ENCODE measurements at places on chromosomes 7 and 10.

GRCh38 chr7:152035817-152036216, 10.3 kb downstream of the GALNT11 start:
- no peak for DNase-seq

DNA sequence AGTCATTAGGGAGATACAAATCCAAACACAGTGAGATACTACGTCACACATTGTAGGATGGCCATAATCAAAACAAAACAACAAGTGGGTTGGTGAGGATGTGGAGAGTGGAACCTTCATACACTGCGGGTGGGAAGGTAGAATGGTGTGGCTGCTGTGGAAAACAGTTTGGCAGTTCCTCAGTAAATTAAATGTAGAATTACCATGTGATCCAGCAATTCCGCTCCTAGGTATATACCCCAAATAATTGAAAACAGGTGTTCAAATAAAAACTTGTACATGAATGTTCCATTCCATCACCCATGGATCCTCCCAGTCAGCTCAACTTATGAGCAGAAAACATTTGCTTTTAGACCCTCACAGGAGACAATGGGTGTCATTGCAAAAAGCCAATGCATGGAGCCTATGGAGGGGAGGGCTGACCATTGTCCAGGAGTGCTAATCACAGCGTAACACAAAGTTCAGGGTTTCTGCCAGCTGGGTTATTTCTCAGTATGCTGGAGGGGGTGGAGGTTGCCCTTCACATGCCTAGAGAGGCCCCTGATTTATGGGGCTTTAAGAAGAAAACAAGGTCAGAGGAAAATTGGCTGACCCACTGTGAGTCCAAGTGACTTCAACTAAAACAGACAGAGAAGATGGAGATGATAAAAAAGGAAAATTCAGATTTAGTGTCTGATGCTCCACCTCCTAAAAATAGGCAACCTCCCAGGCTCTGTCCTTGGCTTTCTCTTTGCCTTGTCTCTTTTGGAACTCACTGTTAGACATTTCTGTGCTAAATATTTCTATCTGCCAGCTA, 124.1 kb downstream of the WDR11 start:
- no peak for DNase-seq

- no peak for DNase-seq
These were observed 52.1 kb downstream of the SH2D4B start for GRCh38 chr10:80589726-80590373.

DNA sequence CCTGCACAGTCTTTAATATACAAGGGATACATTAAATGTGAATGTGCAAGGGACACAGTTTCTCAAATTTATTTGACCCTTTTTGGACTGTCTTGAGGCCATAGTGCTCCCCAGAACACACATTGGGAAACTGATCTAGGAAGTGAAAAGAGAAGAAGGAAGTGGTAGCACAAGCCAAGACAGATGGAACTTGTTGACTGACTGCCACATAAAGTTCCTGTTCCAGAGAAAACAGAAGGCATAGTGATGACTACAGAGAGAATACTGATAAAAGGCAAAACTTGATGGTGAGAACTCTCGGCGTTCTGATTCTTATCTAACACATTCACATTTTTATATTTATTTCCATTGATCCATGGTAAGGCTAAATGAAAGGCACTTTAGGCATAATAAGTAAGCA, 1216.4 kb downstream of the CNTNAP2 start:
- DNase-seq, result no peak

GRCh38 chr10:85222300-85222699, 893.9 kb downstream of the CCSER2 start:
- DNase-seq, result no peak

DNA sequence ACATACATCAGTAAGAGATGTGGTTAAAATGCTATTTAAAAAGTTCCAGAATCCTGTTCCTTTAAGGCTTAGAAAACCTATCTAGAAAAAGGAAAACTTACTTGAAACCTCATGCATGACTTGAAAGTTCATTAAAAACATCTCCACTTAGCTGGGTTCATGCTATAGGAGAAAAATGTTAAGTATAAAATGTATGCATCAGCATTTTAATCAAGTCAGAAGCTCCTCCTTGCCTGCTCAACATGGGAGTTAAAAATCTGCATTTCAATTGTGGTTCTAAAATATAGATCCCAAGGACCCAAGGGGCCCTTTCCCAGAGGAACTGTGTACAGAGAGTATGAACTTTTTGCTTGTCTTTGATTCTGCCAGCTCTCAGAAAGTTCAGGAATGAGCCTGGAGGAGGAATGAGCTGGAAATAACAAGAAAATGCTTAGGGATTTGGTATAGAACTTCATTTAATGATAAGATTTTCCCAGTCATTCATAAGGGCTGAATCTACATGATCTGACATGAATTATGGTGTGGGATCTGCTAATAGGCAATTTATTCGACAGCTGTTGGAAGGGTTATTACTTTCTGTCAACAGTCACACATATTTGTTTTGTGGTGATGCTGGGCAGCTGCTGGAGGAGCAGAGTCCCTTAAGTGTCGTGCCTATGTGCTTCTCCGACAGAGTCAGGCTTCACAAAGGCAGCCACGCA, 85.6 kb upstream of the MTPN start:
- DNase-seq, result no peak

GRCh38 chr7:155799514-155799913, 12.7 kb downstream of the SHH start:
- DNase-seq, result no peak

DNA sequence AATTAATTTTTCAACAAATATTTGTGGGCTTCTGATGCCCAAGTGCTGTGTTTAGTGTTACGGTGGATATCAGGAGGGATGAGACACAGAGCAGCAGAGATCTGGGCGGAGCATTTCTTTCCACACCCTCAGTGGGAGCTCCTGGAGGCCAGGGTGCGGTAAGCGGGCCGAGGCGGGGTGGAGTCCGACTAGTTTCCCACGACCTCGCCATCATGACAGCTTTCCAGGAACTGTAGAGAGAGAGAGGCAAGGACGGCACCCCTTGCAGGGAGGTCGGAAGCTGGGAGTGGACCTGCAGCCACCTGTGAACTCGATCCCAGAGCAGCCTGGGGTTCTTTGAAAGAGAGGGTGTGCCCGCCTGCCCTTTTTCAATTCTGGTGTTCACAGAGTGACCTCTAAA, 128.2 kb downstream of the ACTR3B start:
- DNase-seq, result no peak

DNA sequence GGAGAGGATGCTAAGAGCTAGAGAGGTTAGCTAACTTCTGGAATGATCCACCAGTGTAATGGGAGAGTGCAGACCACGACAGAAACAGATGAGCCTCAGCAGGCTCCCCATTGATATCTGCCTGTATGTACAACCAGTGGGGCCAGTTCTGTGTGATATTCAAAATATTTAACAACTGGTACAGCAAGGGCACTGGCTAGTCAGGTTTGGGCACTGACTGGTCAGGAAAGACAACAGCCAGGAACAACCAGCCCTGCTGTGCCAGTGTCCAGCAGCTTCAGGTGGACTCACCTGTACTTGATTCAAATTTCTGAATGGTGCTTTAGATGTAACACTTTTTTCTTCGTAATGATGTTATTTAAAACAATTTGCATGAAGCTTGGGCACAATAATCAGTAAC, 5.9 kb upstream of the TRIL start:
- DNase-seq, result no peak

- DNase-seq, result no peak
These were observed 281.8 kb upstream of the KLF6 start for GRCh38 chr10:4066581-4067390.

- no peak for DNase-seq
These were observed 142.5 kb downstream of the SRPK2 start for GRCh38 chr7:105246256-105246655.

GRCh38 chr10:76291175-76291574, 859.8 kb downstream of the LRMDA start:
- DNase-seq, result peak; percentile 79

DNA sequence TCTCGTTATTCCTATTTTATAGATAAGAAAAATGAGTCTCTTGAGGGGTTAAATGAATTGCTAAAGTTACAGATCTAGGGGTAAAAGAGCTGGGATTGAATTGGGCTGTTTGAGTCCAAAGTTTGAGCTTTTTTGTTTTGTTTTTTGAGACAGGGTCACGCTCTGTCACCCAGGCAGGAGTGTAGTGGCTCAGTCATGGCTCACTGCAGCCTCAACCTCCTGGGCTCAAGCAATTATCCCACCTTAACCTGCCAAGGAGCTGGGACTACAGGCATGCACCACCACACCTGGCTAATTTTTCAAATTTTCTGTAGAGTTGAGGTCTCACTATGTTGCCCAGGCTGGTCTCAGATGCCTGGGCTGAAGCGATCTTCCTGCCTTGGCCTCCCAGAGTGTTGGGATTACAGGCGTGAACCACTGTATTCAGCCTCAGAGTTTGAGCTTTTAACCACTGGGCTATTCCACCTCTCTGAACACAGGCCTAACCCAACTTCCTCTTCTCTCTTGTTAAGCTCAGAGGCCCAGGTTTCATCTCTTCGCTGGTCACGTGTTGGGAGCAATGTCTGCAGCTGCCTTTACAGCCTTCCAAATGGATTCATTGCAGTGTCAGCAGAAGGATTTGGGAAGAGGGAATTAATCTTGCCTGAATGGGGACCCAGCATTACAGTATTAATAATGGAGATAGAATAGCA, 8.0 kb downstream of the SUFU start:
- DNase-seq, result no peak
